ENCODE measurements at places on chromosomes 4 and X. TPM values are rescaled to one million over a fixed set of nuclear protein-coding genes. Genes with fewer than 3 reads are reported as not detected.

- DNase-seq = no peak
Measured at GRCh38 chrX:130418066-130418465, 16.3 kb downstream of the RBMX2 start.

GRCh38 chrX:40047485-40047884 lies 50.3 kb downstream of the BCOR start:
- no peak for DNase-seq

GRCh38 chrX:150513544-150513943 lies 54.9 kb upstream of the MTM1 start:
- DNase-seq = no peak

GRCh38 chrX:47706575-47706974 lies 47.6 kb upstream of the UXT start:
- DNase-seq = no peak

The TLL1 gene
- total RNA-seq = 2.0 TPM

DNA sequence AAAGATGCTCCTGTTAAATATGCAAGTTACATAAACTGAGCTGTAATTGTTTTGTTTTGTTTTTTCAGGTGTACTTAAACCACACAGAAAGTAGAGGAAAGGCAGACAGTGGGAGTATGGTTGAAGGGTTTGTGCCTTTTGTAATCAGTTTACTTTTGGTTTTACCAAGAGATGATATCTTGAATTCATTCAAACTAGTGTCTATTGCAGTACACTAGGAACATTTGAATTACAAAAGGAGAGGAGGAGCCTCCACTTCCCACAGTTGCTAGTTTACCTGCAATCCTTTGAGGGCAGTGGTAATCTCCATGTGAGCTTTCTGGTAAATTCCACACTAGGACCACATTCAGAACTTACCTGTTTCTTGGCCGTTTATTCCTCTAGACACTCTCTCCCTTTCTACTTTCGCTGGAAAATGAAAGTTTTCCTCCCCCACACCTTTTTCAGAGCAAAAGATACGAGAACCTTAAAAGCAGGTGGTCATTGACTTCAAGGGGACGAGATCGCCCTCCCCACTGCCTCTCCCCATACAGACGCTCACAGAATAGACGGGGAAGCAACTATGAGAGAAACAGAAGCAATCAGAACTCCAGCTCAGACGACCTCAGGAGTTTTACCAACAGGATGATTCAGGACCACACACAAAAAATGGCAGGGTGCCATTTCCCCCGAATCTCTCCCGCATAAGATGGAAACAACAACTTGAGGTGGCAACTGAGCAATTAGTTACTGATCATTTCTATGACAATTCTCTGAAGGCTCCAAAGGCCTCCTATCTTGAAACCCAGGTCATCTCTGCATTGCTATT lies 3.3 kb downstream of the RBM47 start:
- DNase-seq = no peak

The TEX13C gene
- not detected for total RNA-seq
